ENCODE measurements at places on chromosomes 13 and 19.

DNA sequence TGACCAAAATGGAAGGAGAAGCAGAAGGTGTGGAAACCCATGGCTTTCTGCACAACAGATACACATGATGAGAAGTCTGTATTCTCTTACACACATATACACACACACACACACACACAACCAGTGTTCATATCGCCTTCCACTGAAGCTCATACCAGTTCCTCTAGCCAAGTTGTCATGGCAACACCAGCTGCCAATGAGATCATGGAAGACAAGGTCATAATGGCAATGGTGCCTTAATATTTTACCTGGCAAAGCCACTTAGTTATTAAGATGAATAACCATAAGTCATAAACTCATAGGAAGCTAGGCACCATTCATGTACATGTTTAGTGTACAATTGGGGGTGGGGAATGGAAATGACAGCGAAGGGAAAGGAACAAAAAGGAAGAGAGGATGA is 2.6 kb upstream of the DHRS12 start:
- DNase-seq = no peak

GRCh38 chr13:40671956-40672764 is 5.7 kb upstream of the FOXO1 start:
- DNase-seq = no peak

DNA sequence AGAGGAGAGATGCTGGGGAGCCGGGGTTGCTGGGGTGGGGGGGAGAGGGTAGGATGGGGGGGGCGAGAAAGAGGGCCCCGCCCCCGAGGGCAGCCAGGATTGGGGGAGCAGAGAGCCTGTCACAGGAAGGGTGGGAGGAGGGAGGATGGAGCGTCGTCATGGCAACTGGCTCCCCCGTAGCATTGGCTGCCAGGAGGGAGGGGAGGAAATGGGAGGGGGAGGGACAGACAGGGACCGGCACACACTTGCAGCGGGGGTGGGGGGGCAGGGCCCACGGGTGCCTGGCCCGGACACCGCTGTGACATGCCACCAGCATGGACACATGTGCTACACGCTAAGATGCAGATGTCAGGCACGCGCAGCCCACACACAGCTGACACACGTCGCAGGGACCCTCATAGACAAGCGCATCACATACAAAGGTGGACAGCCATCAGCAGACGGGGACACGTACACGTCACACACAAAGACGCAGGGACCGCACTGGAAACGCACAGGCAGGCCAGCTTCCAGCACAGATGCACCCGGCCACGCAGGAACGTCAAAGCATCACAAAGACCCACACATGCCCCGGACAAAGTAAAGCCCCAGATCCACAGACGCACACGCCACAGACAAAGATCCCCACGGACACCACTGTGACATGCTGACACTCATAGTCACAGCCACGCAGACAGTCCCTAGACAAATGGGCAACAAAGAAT is at the start of gene LMTK3:
Gene LMTK3, minus strand, starts transcription at position 36 of the 704 bp plus-strand sequence. CDS start 259 bp downstream, outside the sequence.
- DNase-seq = no peak

DNA sequence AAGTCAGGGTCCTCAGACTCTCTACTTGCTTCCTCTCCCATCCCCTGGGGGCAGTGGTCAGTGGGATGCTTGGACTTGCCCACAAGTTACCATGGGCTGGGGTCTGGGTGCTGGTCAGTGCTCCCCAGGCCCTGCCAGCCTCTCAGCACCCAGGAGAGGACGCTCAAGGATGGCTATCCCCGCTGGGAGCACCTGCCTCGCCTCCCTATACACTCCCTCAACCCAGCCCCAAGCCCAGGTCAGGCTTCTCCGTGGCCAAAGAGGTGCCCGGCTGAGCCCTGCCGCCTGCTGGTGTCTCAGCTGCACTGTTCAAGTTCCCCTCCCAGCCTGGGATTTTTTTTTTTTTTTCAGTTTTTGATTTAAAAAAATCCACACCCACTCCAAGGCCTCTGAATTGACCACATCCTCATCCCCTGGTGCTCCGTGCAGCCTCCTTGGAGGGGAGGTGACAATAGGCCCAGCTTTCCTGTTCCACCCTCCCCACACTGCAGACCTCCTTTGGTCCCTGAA is 10.8 kb downstream of the F2RL3 start:
- no peak for DNase-seq

DNA sequence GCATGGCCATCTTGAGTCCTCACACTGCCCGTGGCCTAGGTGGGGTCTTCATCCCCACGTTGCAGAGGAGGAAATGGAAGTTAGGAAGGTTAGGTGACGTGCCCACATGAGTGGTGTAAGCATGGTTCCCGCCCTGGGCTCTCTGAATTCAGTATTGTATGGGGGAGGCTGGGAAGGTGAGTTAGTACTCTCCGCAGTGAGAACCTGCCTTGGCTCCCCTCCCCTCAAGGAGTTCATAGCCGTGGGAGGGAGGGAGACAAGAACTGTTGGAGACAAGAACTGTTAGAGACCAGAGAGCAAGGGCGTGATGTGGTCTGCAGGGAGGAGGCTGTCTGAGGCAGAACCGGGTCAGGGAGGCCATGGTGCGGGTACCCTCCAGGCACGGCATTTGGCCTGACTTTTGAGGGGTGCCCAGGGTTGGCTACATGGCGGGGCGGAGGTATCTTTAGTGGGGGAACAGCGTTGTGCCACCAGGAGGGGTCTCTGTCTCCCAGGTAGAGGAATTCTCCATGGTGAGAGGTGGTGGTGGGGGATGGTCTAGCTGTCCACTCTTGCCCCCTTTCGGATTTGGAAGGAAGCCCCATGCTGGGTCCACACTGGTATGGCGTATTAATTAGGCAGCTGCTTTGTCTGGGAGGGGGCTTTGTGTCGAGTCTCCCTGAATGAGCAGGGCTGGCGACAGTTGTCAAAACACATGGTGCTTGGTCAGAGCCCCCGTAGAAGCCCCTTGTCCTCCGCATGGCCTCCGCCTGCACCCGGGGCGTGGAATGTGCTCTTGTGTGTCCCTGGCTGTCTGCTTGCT is 45.8 kb downstream of the CAPN12 start:
- no peak for DNase-seq

GRCh38 chr19:29678484-29679106 is 13.3 kb downstream of the PLEKHF1 start:
- DNase-seq = no peak

DNA sequence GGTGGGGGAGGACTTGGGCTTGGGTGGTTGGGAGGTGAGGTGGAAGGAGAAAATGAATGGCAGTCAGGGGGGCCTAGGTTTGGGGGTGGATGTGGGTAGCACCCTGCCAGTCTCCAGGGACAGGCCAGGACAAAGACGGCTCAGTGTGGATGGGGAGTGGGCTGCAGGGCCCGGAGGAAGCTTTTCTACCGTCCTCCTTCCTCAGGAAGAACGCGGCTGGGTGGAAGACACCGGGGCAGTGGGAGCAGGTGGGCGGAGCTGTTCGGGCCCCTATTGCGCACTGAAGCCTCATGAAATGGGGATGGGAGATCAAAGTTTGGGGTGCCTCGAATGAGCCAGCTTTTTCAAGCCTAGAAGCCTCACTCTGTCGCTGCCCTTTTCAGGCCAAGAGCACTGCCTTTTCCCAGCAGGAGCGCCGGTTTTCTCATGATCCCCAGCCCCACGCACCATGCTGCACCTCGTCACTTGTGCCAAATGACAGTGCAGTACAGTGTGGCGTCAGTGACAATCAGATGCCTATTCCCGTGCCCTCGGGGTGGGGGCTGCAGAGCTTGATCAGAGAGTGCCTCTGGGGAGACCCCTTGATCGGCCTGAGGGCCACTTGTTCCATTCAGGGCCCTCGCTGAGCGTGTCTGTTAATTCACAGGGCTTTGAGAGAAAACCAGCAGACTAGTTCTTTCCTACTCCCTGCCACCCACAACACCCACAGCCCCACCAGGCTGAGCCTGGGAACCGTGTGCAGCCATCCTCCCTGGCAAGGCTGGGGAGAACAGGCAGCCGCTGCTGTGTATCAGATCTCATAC is 1.5 kb downstream of the CALM3 start:
- DNase-seq = no peak

- DNase-seq = no peak
Measured at GRCh38 chr19:10228920-10229319, 2.2 kb downstream of the S1PR2 start.

DNA sequence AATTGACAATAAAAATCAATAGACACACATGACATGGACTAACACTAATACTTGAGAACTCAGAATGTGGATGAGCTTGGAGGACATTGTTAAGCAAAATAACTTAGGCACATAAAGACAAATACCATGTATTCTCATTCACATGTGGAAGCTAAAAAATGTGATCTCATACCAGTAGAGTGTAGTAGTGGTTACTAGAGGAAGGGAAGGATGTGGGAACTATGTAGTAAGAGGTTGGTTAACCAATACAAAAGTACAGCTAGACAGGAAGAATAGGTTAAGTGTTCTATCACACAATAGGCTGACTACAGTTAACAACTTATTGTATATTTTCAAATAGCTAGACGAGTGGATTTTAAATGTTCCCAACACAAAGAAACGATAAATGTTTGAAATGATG is 415.8 kb upstream of the KLF12 start:
- DNase-seq = no peak

- no peak for DNase-seq
Measured at GRCh38 chr13:111611651-111612050, 291.2 kb downstream of the TEX29 start.

- DNase-seq = no peak
Measured at GRCh38 chr13:94239135-94239534, 240.3 kb downstream of the DCT start.

- DNase-seq = no peak
Measured at GRCh38 chr19:57506163-57506562, 6.4 kb downstream of the ZNF773 start.

Data from cortex of kidney (tissue), 1 donor.